GOT3 (cell line): ENCODE measurements at places on chromosomes 6 and 20.

DNA sequence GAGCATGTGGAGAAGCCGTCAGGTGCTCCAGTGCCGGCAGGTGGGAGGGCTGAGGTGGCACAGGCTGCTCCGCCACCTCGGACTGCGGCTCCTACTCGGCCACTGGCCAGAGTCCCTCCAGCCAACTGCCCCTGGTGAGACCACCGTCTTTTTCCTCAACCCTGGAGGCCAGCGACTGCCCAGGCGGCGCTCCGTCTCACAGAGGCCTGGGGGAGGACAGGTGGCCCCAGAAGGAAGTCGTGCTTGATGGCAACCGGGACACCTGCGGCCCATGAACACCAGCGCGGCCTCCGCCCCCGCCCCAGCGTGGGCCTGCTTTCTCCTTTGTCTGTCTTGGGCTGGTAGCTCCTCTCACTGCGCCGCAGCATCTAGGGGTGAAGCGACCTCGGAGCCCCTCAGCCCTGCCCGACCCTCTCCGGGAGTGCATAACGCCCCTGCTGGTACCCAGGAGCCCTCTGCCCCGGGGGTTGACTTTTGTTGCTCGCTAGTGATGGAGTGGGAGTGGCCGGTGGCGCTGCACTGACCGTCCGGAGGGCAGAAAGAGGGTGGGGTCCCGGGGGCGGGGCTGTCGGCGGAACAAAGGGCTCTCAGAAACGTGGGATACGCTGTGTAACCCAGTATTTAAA, 706 bp upstream of the TUBB2B start:
- no peak for DNase-seq

- no peak for DNase-seq
Observed at GRCh38 chr6:133769463-133769862, 119.5 kb upstream of the TCF21 start.

DNA sequence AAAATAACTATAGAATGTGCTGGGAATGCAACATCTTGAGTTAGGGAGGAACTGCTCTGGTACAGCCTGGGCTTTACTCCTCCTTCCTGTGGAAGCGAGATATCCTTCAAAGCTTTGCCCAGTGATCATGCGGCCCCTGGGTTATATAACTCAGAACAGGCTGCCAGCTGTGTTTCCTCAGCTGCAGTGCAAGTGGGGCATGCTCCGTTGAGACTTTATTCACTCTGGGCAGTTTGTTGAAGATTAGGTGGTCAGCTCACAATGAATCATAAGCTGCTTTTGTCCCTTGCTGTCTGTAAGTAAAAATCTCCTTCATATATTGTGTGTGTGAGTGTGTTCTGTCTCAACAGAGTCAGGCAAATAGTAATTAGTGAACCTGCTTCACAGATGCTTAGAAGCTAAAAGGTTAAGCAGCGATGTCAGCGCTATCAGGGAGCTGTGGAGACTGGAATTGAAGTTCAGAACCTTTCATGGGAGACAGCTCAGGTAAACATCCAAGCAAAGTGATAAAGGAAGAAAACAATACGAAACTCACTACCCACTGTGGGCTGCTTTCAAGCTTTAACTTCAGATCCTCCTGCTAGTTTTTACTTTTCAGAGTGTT, 688.4 kb downstream of the HTR1B start:
- no peak for DNase-seq

GRCh38 chr6:165843121-165843520, 180.1 kb upstream of the PDE10A start:
- no peak for DNase-seq

DNA sequence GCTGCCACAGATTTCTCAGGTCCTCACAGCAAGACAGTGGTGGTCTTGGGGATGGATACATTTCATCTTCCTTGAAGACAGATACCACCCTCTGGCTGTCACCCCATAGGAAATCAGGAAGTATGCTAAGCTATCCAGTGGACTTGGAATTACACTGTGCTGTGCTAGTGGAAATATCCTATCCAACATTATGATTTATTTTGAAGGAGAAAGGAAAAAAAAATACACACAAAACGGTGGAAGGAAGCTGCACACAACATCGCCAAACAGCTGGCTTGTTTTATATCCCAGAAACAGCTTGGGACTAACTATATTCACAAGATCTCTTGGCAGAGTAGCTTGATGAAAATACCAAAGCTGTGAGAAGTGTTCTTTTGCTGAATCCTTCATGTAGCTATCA, 257.6 kb downstream of the LAMA2 start:
- no peak for DNase-seq

- no peak for DNase-seq
Observed at GRCh38 chr20:32089637-32090362, 19.7 kb upstream of the TM9SF4 start.

- DNase-seq = no peak
Observed at GRCh38 chr20:37896932-37897548, 5.9 kb upstream of the VSTM2L start.

DNA sequence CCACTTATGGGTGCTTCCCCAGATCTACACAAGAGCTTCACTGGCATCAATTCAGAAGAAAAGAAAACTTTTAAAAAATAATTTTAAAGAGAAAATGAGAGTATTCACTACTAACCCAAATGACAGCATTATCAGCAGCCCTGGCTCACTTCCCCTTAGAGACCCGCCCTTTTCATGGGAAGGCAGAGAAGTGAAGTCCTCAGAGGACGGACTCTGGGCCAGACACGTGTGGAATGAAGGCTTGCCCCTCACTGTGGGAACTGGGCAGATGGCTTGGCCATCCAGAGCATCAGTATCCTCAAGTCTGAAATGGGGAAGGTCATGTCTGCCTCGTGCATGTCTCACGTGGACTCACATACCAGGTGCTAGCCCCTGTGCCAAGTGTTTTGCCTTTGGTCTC, 63.5 kb downstream of the JAG1 start:
- DNase-seq = no peak

- no peak for DNase-seq
Observed at GRCh38 chr20:50772420-50773185, 22.3 kb upstream of the BCAS4 start.

GRCh38 chr20:17662333-17663039, 19.6 kb downstream of the RRBP1 start:
- peak; percentile 27 for DNase-seq

DNA sequence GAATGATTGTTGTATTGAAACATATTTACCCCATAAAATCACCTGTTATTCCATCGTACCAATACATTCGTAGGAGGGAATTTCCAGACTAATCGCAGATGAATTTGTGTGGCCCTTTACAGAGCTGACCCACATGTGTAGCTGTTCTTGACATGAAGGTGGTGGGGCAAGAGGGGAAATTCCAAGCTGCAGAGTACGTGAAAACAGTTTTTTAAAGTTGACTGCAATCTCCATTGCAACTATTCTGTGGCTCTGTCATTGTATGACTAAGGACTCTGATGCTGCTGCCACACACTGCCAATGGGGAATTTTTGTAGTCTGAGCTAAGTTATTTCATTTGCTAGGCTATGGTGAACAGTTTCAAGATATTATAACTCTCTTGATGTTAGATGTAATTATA, 46.4 kb upstream of the ADTRP start:
- DNase-seq = no peak

DNA sequence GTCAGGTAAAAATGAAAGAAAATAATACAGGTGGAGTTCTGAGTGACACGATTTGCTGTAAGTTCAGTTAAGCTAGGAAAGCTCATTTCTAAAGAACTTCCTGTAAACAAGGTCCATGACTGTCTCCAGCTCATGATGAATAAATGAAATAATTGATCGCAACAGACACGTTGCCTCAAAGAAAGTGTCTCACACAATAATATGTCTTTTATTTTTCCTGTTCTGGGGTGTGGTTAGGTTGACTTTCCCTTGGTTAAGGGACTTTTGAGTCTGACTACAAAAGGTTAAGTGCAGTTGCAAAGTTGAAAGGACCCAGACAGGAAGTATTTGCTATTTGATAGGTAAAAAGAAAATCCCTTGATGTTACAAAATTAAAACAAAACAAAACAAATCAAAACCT, 304.2 kb upstream of the PRDM1 start:
- no peak for DNase-seq

- no peak for DNase-seq
Observed at GRCh38 chr6:40444312-40444711, 142.9 kb downstream of the LRFN2 start.

GRCh38 chr6:167116109-167116837, 6.6 kb upstream of the CCR6 start:
- no peak for DNase-seq

DNA sequence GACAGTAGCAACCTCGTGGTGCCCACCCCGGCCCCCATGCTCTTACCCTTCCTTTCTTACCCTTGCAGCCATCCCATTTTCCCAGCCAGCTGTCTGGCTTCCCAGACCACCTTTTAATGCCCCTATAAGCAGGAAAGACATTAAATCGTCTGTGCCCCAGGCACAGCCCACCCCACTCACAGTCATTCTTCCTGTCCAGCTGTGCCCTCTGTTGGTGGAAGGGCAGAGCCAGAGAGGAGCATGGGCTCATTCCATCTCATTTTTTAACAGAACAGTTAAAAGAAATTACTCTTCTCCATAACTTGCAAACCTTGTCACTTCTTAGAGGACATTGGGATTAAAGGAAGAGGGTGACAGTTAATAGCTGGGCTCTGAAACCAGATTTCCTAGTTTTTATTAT, 240.5 kb downstream of the NRN1 start:
- no peak for DNase-seq

GRCh38 chr6:70863343-70863742, 93.5 kb downstream of the B3GAT2 start:
- no peak for DNase-seq

- DNase-seq = no peak
Observed at GRCh38 chr20:57315083-57315975, 14.3 kb upstream of the SPO11 start.

DNA sequence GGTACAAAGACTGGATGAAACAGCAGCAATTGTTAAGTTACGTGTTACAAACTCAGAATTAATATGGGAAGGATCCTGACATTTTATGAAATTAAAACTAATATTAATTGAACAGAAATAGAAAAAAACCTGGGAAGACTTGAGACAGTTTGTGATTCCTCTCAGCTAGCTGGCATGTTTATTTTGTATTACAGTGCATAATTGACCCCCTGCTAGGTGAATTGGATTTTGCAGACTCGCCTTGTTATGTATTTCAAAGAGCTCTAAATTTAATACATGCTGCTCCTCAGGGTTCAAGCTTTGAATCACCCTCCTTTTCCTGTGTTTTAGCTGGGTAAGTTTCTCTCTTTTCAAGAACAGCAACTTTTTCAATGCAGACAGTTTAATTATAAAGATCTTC, 339.4 kb downstream of the PLCB1 start:
- no peak for DNase-seq

DNA sequence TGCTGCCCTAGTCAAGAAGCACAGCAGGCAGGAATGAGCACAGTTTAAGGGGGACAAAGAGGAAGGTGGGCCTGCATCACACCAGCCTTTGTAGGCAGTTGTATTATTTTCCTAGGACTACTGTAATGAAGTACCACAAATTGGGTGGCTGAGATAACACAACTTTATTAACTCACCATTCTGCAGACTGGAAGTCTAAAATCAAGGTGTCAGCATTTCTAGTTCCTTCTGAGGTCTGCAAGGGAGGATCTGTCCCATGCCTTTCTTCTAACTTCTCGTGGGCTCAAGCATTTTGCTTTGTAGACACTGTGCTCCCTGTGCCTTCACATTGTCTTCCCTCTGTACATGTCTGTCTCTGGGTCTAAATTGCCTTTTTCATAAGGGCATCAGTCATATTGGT, 488.5 kb upstream of the JARID2 start:
- DNase-seq = no peak

DNA sequence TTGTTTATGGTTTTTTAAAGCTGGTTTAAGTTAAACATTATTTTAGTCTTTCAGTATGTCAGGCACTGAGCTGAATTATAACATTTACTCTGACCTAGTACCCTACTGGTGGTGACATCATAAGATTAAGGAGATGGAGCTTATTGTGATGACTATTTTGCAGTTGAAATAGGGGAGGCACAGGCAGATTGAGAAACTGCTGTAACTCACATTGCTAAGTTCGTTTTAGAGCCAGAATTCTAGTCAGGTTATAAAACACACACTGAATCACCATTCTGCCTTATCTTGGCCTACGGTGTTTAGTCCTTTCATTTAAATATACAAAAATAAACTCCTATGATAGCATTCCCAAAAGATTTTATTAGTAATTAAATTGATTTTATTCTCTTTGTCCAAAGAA, 584.1 kb downstream of the TFAP2A start:
- no peak for DNase-seq

DNA sequence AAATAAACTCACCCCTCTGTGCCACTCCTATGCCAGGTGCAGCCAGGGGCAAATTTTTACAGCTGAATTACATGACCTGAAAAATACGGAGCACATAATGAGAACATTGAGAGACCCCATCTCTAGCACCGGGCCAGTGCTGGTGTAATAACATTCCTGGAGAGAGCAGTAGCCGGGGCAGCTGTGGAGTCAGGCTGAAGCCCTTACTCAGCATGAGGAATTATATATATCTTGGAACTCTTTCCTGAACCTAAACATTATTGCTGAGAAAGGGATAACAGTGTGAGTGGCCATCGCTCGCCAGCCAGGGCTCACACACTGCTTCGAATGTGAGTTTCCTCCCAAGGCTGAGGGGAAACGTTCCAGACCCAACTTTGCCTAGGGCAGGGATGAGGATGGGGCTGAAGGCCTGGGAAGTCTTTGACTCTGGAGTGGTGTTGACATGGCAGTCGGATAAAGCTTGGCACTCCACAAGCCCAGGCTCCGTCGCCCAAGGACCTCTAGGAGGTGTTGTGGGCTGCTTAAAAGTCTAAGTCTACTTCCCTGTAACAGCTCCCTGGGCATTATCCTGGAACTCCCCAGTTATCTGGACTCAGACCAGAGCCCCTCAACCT, 269.8 kb downstream of the CDC5L start:
- no peak for DNase-seq

DNA sequence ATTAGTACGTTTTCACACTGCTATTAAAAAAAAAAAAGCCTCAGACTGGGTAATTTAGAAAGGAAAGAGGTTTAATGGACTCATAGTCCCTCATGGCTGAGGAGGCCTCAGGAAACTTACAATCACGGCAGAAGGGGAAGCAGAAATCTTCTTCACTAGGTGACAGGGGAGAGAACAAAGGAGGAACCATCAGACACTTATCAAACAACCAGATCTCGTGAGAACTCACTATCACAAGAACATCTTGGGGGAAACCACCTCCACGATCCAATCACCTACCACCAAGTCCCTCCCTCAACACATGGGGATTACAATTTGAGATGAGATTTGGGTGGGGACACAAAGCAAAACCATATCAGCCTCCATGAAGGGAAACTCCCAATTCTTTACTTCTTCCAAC, 85.2 kb upstream of the MAFB start:
- DNase-seq = no peak

DNA sequence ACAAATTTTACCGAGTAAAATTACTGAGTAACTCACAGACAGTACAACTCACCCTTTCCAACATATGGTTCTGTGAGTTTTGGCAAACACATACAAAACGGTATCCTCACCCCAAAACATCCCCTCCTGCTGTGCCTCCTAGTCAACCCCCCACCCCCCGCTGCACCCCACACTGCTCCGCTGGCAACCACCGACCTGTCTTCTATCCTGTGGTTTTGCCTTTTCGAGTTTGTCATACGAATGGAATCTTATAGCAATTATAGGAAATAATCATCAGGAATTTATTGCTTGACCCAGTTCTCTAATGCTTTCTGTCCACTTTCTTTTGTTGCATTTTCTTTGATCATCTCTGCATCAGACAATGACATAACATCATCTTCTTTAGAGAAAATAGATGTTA, 312.3 kb downstream of the KIF16B start:
- DNase-seq = no peak
